HuH-7.5 (cell line): ENCODE measurements at places on chromosomes 5 and 9.
A peak's percentile ranks its signal among the peaks of the same experiment; 100 is the strongest.

DNA sequence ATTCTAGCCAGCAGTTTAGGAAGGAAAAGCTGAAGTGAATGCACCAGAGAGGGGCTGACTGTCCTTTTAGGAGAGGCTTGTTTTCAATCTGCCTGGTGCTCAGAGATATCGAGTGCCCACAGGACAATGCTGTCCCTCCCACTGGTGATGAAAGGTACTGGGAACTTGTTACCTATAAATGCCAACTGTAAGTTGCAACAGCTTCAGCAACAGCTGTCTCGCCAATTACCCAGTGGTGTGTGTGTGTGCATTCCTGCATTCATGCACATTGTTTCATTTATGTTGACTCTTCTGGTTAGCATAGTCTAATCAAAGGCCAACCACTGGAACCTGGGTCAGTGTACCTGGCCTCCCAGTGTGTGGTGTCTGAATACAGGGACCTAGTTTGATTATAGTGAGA is 161.1 kb downstream of the CSNK1G3 start:
- DNase-seq: peak; percentile 4

DNA sequence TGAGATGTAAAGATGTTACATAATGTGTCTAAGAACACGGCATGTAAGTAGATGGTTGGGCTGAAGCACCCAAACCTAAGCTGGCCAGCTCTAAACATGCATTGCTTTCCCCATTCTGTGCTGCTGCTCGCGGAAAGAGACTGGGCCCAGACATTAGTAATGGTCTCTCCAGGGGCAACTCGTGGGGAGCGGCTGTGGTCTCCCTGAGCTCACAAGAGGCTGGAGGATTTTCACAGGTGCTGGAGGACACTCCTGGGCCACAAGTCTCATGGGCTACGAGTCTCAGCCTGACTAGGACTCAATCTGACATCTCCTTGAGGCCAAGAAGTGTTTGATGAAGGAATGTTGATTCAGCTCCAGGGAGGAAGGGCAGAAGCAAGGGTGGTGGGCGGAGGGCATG is 92.7 kb upstream of the PTCH1 start:
- DNase-seq: no peak

DNA sequence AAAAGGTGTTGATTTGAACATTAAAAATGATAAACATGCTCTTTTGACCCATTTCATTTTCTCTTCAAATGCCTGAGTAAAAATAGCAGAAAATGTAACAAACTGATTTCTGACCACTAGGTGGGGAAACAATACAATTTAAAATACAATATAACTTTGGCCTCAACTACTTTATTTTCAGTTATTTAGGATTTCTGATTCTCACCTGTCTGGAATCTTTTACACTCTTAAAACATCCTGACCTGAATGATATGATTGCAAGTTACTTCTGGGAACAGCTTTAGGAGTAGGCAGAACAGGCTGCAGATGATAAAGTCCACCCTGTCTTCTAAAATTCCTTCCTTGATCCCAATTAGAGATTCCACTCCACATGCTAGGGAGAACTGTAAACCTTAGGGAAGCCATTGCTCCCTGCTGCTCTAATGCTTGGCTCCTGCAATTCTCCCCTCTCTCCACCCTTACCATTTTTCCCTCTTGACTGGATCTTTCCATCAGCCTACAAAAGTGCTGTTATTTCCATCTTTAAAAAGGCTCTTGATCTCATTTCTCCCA is 70.3 kb downstream of the FYB1 start:
- DNase-seq: no peak

DNA sequence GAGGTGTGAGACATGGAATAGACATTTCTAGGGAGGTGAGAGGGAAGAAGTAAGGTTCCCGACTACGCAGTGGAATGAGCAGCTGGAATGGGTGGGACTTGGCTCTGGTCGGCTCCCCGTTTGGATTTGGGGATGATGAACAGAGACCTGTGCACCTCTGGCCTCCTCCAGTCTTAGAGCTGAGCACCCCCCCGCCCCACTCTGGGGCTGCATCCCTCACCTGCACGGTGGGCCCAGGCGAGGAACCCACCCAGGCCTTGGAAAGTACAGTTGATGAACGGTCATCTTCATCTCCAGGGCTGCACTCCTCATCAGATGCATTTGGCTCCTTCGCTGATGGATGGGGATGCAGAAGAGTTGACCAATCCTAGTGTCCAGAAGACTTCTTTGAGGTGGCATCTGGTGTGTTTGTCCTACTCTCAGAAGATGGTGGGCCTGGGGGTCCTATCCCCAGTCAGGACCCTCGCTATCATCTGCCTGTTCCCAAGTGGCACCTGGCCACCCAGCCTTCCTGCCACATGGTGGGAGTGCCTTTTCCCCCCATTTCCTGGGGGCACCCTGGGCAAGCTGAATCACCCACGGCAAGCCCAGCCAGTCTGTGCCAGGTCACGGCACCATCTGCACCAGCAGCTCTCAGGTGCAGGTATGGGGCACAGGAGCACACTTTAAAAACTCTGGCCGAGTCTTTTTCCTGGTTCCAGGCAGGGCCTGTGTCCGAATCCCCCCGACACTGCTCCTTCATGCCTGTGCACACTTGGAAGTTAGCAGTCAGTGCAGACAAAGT is 70.5 kb downstream of the GTF3C4 start:
- no peak for DNase-seq

DNA sequence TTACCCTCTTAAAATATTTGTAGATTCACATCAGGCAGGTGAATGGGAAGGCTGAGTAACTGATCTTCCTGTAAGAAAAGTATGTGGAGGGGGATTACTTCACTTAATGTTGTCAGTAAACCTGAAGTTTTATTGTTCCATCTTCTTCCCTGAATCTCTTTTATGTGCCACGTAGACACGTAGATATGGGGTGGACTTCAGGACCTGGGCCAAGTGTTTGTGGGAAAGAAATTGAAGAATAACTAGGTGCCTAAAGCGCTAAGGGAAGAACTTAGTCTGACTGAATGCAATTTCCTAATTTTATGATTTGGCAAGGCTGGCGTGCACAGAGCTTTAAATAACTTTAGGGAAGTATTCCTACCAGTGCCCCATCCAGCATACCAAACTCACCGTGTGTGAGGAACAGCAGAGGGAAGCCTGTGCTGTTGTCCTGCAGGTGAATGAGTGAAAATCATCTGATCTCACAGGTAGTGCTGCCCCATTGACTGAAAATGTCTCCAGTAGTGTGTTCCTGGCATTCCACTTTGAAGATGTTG is 323.4 kb downstream of the KDM4C start:
- no peak for DNase-seq

- no peak for DNase-seq
Measured at GRCh38 chr5:133959643-133960042, 8.8 kb downstream of the C5orf15 start.

DNA sequence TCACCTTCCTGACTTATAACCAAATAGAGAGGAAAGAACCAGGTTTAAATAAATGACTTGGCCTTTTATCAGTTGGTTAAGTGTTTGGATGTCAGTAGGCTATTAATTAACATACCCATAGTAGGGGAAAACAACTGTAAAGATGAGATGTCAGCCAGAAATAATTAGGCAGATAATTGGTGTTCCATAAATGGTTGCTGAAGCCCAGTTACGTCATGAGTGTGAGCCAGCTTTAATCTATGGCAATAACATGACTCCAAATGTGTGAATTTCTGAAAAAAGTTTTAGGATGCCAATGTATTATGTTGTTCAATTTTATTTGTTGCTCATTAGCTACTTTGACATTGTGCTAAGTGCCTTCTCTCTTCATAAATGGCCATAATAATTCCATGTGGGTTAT is 180.5 kb downstream of the FBXL7 start:
- DNase-seq: no peak

GRCh38 chr5:115661101-115661500 is 35.3 kb upstream of the TMED7 start:
- no peak for DNase-seq

DNA sequence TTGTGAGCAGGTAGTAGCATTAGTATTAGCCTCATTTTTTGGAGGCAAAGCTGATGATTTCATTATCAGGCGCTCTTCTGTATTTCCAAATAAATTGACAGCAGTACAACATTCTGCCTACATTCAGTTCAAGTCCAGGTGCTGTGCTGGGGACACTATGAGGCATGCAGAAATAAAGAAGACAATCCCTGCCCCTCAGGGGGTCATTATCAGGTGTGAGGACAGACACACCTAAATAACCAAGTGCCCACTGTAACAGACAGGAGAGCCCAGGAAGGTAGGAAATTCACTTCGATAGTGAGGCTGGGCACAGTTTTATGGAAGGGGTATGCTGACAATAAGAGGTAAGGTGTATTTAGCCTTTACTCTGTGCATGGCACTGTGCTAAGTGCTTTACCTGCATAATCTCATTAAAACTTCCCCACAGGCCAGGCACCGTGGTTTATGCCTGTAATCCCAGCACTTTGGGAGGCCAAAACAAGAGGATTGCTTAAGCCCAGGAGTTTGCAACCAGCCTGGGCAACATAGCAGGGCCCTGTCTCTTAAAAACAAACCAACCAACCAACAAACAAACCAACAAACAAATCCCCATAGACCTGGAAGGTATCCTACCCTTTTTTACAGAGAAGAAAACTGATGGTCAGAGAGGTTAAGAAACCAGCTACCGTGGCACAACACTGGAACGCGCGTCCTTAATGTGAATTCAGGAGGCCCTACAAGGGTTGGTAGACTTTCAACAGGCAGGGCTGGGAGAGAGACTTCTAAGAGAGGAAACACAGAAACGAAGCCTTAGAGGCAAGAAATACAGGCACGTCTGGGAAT is 17.5 kb upstream of the GPX3 start:
- no peak for DNase-seq

- DNase-seq: no peak
Measured at GRCh38 chr5:157252711-157253465, 13.0 kb upstream of the CYFIP2 start.

- no peak for DNase-seq
Measured at GRCh38 chr9:137759649-137760321, 117.8 kb upstream of the CACNA1B start.

- DNase-seq: no peak
Measured at GRCh38 chr5:149172261-149172660, 31.0 kb downstream of the ABLIM3 start.

- no peak for DNase-seq
Measured at GRCh38 chr9:117825609-117826347, 121.6 kb downstream of the TLR4 start.

DNA sequence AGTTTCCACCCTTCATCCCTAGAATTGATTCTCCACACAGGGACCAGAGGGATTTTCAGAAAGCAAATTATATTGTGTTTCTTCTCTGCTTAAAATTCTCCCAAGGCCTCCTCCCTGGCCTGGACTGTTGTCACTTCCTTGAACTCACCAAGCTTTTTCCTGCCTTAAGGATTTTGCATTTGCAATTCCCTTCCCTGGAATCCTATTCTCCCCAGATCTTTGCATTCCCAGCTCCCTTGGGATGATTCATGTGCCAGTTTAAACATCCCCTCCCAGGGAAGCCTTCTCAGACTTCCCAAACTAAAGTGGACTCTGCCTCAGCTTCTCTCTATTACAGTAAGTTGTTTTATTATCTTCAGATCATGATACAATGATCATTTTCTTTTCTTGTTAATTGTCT is 35.2 kb upstream of the PDE8B start:
- DNase-seq: no peak

DNA sequence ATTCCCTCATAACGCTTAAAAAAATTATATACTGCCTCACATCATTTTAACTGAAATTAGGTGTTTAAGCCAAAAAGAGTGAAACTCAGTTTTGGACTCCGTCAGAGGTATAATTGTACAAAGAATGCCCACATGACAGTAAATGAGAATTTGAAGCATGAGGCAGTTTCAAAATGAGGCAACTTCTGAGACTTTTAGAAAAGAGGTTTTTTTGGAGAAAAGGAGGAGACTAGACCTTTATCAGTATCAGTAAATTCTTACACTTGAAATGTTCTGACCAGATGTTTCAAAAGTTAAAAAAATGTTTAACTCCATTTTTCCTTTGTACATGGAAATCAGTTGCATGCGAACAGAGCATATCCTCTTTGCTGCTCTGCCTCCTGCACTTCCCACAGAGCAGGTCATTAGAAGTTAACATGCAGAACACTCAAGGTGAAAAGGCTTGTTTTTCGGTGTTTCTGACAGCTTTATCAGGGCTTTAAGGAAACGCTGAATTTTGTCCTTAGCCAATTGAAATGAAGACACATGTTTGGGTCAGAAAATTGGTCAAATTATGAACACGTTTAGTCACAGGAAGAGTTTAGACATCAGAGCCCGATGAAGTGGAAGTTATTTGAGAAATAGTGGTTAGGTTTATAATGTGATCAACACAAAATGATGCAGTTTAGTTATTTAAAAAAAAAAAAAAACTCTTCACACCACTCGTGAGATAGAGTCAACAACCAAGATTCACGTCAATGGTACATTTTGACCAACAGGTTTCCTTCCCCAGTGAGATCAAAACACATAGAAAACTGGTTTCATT is 59.5 kb downstream of the PIK3R1 start:
- no peak for DNase-seq

DNA sequence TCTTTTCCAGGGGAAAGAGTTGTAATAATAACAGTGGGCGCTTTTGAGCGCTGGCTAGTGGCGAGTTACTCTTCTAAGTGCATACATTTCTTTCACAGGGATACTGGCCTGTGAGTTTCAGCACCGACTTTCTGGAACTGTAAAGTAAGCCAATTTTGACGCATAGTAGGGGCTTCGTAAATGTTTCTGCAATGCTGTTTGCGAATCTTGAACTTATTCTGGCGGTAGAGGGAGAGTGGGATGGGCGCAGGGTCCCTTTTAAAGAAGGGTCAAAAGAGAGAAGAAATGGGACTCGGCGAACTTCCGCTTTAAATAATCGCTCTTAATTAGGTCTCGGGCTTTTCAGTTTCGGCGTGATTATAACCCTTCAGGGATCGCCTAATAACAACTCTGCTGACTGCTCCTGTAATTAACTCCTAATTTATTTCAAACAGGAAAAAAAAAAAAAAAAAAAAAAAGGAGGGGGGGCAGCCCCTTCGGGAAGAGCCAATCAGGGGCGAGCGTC is 351 bp upstream of the MSX2 start:
- no peak for DNase-seq

DNA sequence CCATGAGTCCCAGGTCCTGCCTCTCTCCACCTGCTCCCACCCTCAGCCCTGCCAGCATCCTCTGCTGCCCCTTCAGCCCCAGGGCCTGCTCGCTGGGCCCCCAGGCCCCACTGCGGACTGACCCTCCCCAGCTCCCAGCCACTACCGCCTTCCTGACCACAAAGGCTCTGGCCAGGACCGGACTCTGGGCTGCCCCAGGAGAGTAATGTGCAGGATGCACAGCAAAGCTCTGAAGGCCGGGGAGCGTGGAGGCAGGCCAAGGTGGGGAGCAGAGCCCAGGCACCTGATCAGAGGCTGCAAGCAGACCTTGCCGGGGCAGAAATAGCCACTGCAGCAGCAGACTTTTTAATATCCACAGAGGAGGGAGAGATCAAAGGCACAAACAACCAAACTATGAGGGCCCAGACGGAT is 27.9 kb downstream of the IPPK start:
- no peak for DNase-seq

GRCh38 chr5:112161392-112161748 is 257.7 kb downstream of the EPB41L4A start:
- DNase-seq: no peak

- DNase-seq: no peak
Measured at GRCh38 chr5:15260356-15261268, 239.4 kb upstream of the FBXL7 start.
